ENCODE measurements at places on chromosomes 2 and 18.

DNA sequence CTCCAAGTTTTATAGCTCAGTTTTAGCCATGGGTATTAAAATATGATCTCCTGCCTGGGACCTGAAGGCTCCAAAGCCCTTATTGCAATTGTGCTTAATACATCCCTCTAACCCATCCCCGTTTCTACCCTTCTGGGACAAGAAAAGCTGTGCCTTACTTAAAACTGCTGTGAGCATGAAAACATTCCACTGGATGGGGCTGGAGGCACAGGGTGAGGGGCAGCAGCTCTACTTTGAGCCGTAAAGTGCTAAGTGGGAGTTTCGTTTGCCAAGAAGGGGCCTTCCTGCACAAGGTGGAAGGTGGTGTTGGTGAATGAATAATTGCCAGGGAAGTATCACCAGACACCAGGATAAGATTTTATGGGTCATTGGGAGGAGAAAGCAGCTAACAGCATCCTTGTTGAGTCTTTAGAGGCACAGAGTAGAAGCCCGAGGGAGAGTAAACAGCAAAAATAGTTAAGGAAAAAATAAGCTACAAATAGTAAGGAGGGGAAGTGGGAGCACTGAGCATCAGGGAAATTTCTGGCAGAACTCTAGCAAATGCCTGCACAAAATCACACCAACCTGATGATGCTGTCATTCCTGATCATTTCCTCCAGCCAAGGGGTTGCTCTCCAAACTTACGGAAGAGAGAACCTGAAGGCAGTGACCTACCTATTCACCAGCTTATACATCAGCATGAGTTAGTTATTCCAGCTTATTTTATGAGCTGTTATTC, 218.4 kb downstream of the MREG start:
- no peak for DNase-seq

DNA sequence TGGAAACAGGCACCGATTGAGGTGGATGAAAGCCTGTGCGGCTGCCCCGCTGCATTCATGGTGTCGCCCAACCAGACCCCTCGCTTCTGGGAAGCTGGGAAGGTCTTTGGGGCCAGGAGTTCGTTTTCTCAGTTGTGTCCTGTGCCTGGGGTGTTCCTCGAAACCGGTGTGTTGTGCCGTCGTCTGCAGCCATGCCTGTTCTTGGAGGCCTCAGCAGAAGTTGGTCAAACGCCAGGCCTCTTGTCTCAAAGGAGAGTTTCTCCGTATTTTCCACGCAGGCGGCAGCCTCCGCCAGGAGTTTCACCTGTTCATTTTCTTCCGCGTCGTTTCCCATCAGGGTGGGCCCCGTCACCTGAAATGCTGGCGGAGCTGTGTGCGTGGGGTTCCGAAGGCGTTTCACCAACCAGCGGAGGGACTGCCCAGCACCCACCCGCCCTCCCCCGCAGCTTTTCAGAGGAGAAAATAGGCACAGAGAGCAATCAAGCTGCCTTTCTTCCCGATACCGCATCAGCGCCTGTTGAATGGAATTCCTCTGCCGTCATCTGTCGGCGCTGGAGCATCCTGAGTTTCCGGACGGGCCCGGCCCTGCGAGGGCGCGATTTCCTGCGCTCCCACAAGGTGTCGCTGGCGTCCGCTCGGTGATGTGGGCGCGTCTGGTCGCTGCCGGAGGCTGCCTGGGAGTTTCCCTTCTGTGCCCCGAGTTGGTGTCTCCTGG, 17.0 kb upstream of the NFATC1 start:
- DNase-seq, result peak; percentile 81

DNA sequence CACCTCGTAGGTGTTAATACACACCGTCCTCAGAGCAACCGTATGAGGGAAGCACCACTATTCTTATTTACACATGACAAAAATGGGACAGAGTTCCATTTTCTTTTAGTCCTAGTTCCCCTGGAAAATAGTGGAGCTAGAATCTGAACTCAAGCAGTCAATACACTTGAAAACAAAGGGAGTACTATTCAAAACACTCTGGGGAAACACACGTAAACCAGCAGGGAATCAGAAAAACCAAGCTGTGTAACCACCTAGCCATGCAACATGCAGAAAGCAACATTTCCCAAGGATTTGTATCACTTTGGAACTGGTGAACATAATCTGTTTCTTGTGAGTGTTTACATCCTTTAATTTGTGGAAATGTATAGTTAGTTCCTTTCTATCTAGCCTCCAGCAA, 208.2 kb downstream of the UBE2E3 start:
- no peak for DNase-seq

- no peak for DNase-seq
Observed at GRCh38 chr2:151976945-151977353, 121.9 kb downstream of the CACNB4 start.

DNA sequence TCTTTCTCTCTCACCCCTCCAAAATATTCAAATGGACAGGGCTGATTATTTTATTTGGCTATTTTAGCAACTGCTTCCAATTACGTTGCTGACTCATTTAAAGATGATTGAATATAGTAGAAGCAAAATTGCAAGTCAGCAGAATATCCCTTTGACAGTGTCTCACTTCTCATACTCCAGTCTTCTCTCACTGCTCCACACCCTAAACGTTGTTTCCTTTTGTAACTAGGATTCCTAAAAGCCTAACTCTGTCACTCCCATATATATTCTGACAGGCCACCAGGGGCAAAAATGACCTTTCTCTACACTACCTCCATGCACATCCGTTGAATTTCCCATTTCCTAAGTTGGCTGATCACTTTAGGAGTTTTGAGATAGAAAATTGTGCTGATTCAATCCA, 351.1 kb downstream of the RND3 start:
- DNase-seq, result no peak

- DNase-seq, result no peak
Observed at GRCh38 chr18:47404845-47405244, 153.4 kb upstream of the SKOR2 start.

DNA sequence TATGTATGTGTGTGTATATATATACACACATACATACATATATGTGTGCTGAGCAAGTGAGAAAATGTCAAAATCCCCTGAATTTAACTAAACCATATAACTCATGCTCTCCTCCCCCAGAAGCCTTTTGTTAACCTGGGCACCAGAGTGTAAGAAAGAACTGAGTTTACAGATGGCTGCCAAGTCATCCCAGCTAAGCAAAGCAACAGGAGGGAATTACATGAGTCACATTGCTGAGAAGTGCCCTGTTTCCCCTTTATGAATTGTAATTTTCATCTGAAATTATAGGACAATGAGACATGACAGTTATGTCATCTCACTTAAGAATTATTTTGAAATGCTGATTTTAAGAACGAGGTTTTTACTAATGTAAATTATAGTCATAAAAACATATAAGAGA, 29.9 kb downstream of the SCN7A start:
- DNase-seq, result no peak

GRCh38 chr2:136527560-136527959, 237.8 kb upstream of the THSD7B start:
- no peak for DNase-seq

GRCh38 chr2:157377861-157378260, 52.2 kb upstream of the ERMN start:
- no peak for DNase-seq

- DNase-seq, result no peak
Observed at GRCh38 chr18:69936191-69936558, 11.5 kb downstream of the CD226 start.

- DNase-seq, result no peak
Observed at GRCh38 chr2:86787736-86788135, 3.0 kb downstream of the CD8A start.

DNA sequence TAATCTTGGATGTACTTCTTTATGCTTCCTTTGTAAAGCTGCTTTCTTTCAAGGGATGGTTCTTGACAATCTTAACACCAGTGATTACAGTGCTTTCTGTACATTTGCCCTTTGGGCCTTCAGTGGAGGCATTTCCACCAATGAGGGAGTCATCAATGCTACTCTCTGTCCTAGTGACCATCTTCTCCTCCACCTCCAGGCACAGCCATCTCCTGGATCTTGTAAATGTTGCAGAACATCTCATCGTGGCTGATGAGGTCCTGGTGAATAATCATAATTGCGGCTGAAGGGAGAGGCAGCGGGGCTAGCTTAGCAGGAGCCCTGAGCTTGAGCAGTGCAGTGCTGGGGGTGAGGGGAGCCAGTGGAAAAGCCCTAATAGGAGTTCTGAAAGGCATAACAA, 32.5 kb downstream of the IDH1 start:
- DNase-seq, result no peak

DNA sequence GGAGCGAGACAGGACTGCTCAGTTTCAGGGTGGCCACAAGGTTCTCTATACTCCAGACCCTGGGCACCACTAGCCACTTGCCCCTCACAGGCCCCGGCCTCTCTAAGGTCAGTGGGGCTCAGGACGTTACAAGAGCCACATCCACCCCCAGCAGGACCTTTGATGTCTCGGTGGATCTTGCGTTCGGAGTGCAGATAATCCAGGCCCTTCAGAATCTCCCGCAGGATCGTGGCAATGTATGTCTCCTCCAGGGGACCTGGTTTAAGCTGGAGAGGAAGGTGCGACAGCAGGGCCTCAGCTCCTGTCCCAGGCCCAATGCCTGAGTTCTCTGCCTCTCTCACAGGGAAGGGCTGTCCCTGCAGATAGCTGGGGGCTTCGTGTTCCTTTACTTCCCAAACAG, 8.4 kb downstream of the STK25 start:
- no peak for DNase-seq

GRCh38 chr2:191885650-191886049, 38.8 kb upstream of the CAVIN2 start:
- no peak for DNase-seq

GRCh38 chr2:189633392-189633811, 27.9 kb upstream of the ASNSD1 start:
- DNase-seq, result peak; percentile 45

Data from CD4-positive, alpha-beta T cell treated with Interleukin-6 for 4 hours (primary cell).